Tibial nerve (tissue), 4 donors: ENCODE measurements at places on chromosomes 1 and 21. TPM values are rescaled to one million over a fixed set of nuclear protein-coding genes. Genes with fewer than 3 reads are reported as not detected.

DNA sequence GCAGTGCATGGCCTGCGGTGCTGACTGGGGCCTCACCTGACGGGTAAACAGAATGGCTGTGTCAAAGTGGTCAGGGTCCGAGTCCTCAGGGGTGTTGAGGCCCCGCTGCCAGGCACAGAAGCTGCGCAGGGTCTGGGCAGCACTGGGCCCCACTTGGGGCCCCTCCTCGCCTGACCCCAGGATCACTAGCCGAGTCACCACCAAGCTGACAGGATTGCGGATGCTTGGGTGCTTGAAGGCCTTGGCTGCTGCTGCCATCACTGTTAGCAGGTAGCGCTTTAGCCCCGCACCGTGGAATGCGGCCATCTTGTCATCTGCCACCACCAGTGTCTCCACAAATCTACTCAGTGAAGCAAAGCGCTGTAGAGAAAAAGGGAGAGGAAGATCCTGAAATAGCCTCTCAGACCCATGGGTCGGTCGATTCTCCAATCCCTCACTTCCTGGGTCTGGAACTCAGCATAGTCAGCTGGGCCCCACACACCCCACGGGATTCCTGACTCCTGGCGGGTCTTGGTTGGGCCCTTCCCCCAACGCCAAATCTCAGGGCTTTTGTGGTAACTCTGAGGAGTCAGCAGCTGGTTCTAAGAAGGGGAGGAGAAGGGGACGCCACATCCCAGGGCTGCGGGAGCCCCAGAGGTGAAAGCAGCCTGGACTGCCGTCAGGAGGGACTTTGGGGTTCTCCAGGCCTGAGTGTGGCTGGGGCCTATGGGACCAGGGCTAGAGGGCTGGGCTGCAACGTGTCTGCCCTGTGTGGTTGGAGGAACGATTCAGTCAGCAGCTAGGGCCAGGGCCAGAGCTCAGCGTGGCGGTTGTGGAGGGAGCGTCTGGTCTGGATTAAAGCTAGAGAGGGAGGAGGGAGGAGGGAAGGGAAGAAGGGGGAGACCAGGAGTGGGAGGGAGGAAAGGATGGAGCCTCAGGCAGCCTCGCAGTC is 2.1 kb downstream of the ADAMTS4 start:
- no peaks in the 10 kb centered on the region for H3K36me3 ChIP-seq
- peak; percentile 47 for DNase-seq
- no peaks in the 10 kb centered on the region for H3K27me3 ChIP-seq
- peak overlapping the region; percentile 50 for H3K4me3 ChIP-seq
- peak overlapping the region; percentile 97 for H3K27ac ChIP-seq

DNA sequence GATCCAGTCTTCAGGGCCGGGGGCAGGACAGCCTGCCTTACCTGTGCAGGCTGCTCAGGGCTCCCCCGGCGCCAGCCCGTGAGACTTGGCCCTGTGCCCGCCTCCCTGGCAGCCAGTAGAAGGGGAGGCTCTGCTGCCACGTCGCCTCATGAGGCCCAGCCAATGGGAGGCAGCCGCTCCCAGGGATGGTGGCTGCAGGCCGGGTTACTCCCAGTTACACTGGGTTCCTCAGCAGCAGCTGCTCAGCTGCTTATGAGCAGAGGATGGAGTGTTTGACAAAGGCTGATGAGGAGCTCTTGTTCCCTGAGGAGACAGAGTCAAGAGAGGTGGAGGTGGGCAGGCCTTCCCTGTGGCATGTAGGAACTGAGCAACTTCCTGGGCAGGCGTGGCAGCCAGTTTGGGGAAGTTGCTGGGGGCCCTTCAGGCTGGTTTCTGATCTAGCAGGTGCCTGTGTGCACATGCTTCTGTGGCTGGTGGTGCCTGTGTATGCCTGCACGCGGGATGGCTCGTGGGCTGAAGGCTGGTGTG is 5.5 kb downstream of the MFSD2A start:
- no peak overlapping the region for H3K27ac ChIP-seq
- no peak overlapping the region for H3K4me3 ChIP-seq
- H3K27me3 ChIP-seq: no peaks in the 10 kb centered on the region

DNA sequence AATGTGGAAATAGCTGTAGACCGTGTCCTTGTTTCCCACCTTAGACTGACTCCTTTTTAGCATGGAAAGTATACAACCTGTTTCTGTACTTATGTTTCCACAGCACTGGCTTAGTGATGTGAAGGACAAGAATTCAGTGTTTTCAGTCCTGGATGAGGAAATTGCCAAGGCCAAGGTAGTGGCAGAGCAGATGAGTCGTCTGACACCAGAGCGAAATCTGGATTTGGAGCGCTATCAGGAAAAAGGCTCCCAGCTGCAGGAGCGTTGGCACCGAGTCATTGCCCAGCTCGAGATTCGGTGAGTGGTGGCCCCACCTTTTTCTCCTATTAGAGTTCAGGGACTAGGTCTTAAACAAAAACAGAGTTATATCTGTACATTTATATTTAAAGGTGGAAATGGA is 112.6 kb downstream of the MACF1 start:
- no peaks in the 10 kb centered on the region for H3K4me1 ChIP-seq
- H3K27ac ChIP-seq: no peak overlapping the region
- no peaks in the 10 kb centered on the region for H3K27me3 ChIP-seq
- H3K4me3 ChIP-seq: no peak overlapping the region

DNA sequence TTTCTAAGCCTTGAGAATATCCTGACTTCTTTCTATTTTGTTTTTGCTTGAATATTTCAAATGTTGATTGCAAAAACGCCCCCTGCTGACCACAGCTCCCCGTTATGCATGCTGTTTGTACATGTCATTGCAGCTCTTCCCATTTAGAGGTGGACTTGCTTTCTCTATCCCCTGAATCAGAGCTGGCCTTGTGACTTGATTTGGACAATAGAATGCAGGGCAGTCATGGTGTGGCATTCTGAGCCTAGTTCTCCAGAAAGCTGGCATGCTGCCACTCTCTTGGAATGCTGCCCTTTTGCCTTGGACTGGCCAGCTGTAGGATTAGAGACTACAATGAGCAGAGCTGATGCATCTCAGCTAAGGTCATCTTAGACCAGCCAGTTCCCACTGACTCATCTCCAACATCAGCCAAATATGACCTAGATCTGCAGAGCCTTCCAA is 1561.5 kb downstream of the MRPL39 start:
- H3K36me3 ChIP-seq: no peaks in the 10 kb centered on the region
- H3K4me1 ChIP-seq: no peaks in the 10 kb centered on the region
- no peaks in the 10 kb centered on the region for H3K27me3 ChIP-seq
- peak; percentile 41 for DNase-seq

- H3K4me3 ChIP-seq: no peak overlapping the region
- no peaks in the 10 kb centered on the region for H3K27me3 ChIP-seq
- no peak for DNase-seq
- no peaks in the 10 kb centered on the region for H3K36me3 ChIP-seq
- H3K27ac ChIP-seq: no peak overlapping the region
Measured at GRCh38 chr1:193539731-193540459, 353.5 kb upstream of the B3GALT2 start.

DNA sequence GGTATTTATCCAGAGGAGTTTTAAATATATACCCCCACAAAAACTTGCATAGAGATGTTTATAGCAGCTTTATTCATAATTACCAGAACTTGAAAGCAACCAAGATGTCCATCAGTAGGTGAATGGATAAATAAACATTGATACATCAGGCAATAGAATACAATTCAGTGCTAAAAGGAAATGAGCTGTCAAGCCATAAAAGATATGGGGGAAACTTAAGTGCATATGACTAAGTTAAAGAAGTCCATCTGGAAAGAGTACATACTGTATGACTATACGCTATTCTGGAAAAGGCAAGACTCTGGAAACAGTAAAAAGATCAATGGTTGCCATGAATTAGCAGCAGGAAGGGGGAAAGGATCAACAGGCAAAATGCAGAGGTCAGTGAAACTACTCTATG is 366.7 kb downstream of the HHIPL2 start:
- no peaks in the 10 kb centered on the region for H3K36me3 ChIP-seq
- H3K4me3 ChIP-seq: no peak overlapping the region
- DNase-seq: no peak
- H3K27ac ChIP-seq: no peak overlapping the region
- H3K27me3 ChIP-seq: no peaks in the 10 kb centered on the region

- no peaks in the 10 kb centered on the region for H3K27me3 ChIP-seq
- H3K27ac ChIP-seq: no peak overlapping the region
- DNase-seq: no peak
Measured at GRCh38 chr1:212328248-212328647, 43.0 kb downstream of the PPP2R5A start.

- H3K4me3 ChIP-seq: no peak overlapping the region
- H3K27me3 ChIP-seq: no peaks in the 10 kb centered on the region
- H3K36me3 ChIP-seq: no peaks in the 10 kb centered on the region
- DNase-seq: no peak
Measured at GRCh38 chr1:22055463-22055862, 3.0 kb downstream of the CDC42 start.

Gene BARHL2
- not detected for total RNA-seq

Gene SAMSN1
- total RNA-seq: 4.4 TPM

Gene SPRR2B
- total RNA-seq: not detected
